ENCODE measurements at places on chromosomes 13 and 19. TPM values are rescaled to one million over a fixed set of nuclear protein-coding genes. Genes with fewer than 3 reads are reported as not detected.
A peak's percentile ranks its signal among the peaks of the same experiment; 100 is the strongest.

DNA sequence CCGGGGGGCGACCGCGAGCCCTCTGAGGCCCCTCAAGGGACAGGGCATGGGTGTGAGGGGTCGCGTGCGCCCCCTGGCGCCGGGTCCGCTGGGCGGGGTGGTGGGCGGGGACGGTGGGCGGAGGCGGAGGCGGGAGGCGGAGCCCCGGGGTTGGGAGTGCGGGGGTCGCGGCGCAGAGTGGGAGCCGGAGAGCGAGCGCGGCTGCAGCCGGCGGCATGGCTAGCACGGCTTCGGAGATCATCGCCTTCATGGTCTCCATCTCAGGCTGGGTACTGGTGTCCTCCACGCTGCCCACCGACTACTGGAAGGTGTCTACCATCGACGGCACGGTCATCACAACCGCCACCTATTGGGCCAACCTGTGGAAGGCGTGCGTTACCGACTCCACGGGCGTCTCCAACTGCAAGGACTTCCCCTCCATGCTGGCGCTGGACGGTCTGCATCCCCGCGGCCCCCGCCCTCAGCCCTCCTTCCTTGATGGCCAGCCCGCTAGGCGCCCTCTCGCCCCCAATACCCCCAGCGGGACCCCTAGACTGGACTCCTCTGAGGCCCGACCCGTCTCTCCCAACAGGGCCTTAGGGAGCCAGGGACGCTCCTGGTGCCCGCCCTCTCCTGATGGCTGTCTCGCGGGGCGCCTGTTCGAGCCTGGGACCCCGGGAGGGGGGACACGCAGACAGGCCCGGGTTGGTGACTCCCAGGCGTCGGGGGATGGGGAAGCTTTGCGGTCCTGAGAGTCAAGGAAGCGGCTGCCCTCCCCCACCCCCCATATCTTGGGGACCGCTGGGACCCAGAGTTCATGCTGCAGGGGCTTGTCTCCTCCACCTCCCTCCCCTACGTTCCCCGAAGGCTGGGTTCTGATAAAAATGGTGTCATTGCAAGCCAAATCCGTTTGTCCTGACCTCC lies at the start of gene CLDN10:
TSS of gene CLDN10 (plus strand) at position 182 of the 903 bp plus-strand sequence. CDS start at position 216, 34 bp downstream.
- peak; percentile 8 for DNase-seq

GRCh38 chr13:26599403-26599802 lies 41.9 kb downstream of the WASF3 start:
- no peak for DNase-seq

DNA sequence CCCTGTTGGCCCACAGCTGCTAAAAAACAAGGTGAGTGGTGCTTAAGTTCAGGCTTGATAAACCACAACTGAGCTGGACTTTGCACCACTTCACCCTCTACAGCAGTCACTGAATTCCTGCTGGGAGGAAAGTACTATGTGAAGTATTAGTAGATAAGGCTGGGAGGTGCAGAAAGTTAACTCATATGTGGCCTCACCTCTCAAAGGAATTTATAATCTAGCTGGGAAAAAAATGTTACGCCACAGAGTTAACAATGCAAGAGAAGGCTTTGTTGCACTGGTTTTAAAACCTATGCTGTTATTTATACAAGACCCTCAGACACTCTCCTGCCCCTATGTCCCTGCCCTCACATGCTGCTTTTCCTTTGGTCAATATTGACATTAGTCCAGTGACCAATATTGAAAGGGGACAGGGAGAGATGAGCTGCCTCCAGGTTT lies 60.9 kb downstream of the LIG4 start:
- DNase-seq = no peak

GRCh38 chr13:72029981-72030380 lies 163.0 kb upstream of the DACH1 start:
- no peak for DNase-seq

DNA sequence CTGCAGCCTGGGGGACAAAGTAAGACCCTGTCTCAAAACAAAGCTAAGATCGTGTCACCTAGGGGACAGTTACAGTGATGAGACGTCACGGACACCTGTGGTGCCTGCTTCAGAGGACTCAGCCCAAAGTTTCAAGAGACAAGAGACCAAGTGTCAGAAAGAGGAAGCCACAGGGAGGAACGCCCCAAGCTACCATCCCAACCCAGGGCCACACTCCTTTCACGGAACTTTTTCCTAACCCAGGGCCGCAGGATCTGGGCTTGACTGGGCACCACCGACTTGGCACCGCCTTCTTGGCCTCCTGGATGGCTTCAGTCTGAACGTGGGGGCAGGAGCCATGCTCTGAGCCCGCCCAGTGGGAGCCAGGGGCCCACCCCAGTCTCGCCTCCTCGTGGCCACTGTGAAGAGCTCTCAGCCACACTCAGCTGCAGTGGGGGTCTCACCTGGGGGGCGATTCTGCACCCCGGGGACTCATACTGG lies 8.5 kb downstream of the MOB3A start:
- DNase-seq = no peak

- no peak for DNase-seq
Observed at GRCh38 chr13:48731001-48731658, 77.4 kb downstream of the CYSLTR2 start.

DNA sequence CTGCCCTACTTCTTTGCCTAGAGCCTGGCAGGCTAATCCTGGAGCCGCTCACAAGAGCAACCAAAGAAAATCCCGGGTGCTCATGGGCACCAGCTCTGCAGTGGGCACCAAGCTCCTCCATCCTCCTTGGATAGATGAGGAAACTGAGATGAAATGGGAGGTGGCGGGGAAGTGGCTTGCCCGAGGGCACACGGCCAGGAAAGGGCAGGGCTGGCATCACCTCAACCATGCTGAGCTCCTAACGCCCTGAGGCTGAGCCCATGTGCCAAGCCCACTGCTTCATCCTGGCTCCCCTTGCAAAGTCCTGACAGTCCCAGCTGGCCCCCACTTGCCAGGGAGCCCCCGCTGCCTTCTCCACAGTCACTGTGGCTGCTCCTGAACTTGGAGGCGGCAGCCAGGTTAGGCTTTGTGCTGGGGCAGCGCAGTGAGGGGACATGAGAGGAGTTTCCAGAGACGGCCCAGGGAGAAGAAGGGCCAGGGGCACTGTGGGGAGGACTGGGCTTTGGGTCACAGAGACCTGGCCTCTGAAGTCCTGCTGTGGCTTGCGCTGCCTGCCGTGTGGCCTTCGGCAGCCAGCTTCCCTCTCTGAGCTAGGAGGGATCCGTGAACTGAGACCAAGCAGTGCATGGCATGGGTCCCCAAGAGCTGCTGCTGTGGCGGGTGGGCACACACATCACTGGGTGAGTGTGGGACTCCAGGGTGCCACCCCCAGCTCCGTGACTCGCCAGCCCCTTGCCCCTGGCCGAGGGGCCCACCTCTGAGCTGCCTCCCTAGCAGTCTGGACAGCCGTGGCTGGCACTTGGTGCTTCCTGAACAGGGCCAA lies 17.5 kb downstream of the TMED1 start:
- no peak for DNase-seq

SIGLEC5 gene
- total RNA-seq = not detected

RAB3A gene
- total RNA-seq = 9.8 TPM

ZNF888 gene
- 11.6 TPM for total RNA-seq
